Activated CD4-positive, CD25-positive, alpha-beta regulatory T cell treated with anti-CD3 and anti-CD28 coated beads, Interleukin-2, amount 50 U/mL, for 16 hours (primary cell): ENCODE measurements at places on chromosomes 1 and 21.

DNA sequence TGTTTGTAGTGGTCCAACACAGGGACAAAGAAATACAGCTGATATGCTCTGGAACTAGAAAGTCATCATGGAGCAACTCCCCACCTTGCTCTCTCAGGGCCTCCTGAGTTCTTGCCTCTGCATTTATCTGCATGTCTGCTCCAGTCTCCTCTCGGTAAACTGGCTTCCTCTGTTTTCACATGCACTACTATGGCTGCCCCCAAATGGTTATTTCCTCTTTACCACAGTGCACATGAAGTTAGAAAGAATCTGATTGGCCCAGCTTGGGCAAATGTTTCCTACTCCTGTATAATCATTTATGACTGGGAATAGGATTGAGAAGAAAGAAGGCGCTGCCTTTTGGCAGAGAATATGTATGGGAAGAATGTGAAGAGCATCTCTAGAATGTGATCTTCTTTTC is 16.5 kb upstream of the PSMB2 start:
- no peak for DNase-seq

DNA sequence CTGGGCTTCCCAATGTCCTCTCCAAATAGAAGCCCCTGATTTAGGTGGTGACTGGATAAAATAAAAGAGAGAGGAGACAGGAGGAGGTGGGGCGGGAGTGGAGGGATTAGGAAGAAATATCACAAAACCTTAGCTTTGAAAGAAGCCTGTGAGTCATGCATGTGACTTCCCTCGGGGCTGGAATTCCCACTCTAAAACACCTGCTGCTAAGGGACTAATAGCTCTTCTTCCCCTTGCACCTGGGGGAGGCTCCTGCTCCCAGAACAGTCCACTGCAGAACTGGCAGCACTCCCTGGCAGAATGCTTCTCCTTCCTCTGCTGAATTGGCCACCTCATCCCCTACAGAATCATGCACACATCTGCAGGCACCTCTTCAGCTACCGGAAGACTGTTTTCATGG is 207.2 kb downstream of the ATG4C start:
- DNase-seq = no peak

- no peak for DNase-seq
These were observed 56.7 kb upstream of the ZSWIM5 start for GRCh38 chr1:45263132-45263531.

- no peak for DNase-seq
These were observed 48.5 kb upstream of the FBXO28 start for GRCh38 chr1:224065455-224065854.

- DNase-seq = no peak
These were observed 192.4 kb upstream of the GALNT2 start for GRCh38 chr1:229874609-229875008.

DNA sequence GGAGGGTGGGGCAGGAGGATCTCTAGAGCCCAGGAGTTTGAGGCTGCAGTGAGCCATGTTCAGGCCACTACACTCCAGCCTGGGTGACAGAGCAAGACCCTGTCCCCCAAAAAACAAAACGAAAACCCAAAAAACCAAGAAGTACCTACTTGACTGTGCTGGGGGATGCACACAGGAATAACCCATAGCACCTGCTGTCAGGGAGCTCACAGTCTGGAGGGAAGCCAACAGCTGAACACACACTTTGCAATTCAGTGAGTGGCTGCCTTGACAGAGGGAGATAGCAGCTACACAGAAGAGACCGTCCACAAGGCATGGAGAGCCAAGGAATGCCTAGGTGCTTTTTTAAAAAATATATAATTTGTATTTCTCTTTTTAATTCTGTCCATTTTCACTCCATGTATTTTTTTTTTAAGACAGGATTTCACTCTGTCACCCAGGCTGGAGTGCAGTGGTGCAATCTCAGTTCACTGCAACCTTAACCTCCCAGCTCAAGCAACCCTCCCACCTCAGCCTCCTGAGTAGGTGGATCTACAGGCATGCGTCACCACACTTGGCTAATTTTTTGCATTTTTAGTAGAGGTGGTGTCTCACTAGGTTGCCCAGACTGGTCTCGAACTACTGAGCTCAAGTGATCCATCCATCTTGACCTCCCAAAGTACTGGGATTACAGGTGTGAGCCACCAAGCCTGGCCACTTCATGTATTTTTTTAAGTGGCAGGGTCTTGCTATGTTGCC is 68.7 kb downstream of the NID1 start:
- DNase-seq = no peak
